Neuronal stem cell (in vitro differentiated cells): ENCODE measurements at places on chromosomes 7 and 10.

- DNase-seq, result no peak
Observed at GRCh38 chr10:95976362-95977229, 66.8 kb upstream of the CCNJ start.

DNA sequence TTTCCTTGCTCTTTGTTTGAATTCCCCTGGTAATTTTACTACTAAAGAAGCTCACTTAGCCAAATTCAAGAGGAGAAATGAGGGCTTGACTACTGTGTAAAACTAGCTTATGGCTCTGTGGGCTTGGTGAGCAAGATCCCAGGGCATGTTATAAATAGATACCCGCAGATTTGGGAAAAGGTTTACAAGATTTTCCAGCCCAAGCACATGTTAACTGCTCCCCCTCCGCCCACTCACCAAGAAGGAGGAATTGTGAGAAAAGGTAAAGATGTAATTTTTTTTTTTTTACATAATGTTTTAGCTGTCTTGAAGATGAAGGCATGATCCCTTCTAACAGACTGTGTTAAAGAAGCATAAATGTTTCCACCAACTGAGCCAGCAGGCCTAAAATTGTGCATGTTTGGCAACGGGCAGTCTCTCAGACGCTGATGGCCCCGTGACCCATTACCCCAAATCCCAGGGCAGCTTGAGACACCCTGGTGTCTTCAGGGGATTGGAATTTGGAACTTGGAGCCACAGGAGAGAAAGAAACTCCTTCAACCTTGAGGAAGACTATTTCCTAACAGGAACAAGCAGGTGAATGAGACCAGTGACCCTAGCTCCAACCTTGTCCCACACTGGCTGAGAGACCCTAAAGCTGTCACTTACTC is 429.8 kb upstream of the CELF2 start:
- no peak for DNase-seq

DNA sequence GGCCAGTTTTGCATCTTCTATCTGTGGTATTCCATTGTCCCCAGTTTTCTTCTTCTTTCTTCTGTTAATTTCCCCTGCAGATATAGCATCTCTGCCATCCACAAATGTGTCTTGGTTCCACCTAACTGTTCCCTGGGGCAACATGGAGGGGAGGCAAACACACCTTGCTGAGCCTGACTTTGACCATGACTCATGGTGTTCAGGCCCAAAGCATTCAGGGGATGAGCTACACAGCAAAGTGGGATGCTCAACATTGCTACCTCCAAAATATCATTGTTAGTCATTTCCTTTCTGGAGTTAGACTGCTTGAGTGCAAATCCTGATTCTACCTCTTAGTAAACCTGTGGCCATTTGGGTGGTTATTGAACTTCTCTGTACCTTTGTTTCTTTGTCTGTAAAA is 542.7 kb downstream of the LRMDA start:
- no peak for DNase-seq

GRCh38 chr10:58266826-58267712 is 625 bp downstream of the IPMK start:
- peak; percentile 30 for DNase-seq

DNA sequence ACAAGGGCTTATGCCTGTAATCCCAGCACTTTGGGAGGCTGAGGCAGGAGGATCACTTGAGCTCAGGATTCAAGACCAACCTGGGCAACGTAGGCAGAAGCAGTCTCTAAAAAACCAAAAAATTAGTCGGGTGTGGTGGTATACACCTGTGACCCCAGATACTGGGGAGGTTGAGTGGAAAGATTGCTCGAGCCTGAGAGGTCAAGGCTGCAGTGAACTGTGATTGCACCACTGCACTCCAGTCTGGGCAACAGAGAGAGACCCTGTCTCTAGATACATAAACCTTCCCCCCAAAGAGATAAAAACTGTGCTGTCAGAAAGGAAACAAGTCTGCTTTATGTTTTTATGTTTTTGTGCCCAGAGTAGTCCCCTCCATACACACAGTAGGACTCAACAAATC is 27.5 kb upstream of the CDK13 start:
- DNase-seq, result no peak

DNA sequence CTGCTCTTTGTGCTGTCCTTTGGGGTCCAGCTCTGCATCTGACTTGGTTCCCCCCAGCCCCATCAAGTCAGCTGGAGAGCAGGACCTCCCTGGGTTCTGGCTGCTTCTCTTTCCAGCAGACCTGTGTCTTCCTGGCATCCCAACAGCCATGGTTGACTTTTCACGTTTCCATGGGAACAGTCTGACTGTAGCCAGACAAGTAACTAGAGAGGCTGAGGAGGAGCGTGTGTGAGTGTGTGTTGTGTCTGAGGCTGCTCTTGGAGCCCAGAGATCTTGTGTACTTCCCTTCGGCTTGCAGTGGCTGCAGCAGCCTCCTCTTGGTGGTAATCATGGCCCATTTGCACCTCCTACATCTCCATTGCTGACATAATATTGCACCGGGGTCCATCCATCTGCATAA is 332.0 kb downstream of the RPS24 start:
- no peak for DNase-seq

DNA sequence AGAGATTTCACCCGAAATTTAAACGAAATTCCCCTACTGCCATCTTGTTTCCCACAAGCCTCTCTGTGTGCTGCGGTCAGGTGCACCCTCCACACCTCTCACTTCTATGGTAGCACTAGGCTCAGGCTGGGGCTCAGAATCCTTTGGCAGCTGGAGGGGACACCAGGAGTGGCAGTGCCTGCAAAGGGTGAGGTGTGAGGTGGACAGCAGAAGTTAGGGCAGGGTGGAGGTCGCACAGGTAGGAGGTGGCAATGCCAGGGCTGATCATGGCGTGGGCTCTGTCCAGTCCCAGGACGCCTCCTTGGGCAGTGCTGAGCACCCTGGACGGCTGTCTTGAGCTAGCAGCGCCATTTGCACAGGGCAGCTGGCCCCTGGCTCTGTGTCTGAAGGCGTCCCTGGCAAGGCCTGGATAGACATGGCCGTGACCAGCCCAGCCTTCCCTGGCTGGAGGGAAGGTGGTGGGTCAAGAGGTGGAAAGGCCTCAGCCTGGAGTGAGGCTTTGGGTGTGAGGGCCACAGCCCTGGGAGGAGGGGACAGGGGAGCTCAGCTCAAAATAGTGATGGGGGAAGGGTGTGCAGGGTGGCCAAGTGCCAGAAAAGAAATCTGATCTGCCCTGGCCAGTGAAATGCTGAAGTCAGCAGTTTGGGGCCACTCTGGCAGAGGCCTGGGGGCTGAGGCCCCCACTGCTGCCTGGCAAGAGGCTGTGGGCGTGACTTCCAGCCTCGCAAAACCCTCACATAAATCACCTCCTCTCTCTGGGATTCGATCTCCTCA is 40.0 kb downstream of the ZCCHC24 start:
- DNase-seq, result no peak
